ENCODE measurements at places on chromosomes 12 and 14. TPM values are rescaled to one million over a fixed set of nuclear protein-coding genes. Genes with fewer than 3 reads are reported as not detected.
A peak's percentile ranks its signal among the peaks of the same experiment; 100 is the strongest.

DNA sequence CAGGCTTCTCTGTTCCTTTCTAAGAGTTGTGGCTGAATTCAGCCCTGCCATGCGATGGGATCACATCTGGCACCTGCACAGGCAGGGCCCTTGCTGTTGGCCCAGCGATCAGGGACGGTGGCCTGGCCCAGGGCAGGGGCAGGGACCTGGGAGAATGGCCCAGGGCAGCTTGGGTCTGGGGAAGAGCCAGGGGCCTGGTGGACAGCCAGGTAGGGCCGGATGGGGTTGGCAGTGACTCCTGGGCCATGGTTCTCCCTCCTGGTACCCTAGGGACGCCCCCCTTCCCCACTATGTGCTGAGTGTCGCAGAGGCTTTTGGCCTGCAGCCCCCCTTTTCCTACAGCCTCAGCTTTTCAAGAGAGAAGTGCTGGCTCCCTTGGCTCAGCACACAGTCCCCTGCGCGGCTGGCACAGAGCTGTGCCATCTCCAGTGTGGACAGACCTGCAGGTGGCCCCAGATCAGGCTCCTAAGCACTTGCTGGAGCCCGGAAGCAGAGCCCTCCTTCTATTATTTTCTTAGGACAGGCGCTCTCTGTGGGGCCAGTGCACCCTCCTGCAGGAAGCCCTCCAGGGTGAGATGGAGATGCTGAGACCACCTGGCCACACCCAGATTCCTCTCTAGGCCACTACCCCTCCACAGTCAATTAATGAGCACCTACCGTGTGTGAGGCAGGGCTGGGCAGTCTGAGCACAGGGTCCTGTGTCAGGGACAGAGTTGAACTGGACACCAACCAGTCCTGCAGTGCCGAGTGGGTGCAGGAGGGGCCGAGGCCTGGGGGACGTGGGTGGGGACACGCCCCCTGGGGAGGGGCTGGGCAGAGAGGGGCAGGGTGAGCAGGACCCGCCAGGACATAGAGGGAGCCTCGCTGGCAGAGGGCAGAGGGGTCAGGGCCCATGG, 267.6 kb downstream of the ADGRD1 start:
- H3K4me3 ChIP-seq: no peak overlapping the region
- H3K36me3 ChIP-seq: no peaks in the 10 kb centered on the region
- DNase-seq: no peak
- peaks cover 47% of the 10 kb centered on the region for H3K27me3 ChIP-seq

GRCh38 chr12:50024805-50025186, 498 bp downstream of the RACGAP1 start:
- H3K4me3 ChIP-seq: peak overlapping the region; percentile 76
- no peak overlapping the region for H3K27ac ChIP-seq
- H3K4me1 ChIP-seq: peaks cover 8% of the 10 kb centered on the region
- DNase-seq: no peak
- peaks cover 5% of the 10 kb centered on the region for H3K36me3 ChIP-seq

- no peaks in the 10 kb centered on the region for H3K4me1 ChIP-seq
- H3K27me3 ChIP-seq: peaks cover 51% of the 10 kb centered on the region
- H3K27ac ChIP-seq: no peak overlapping the region
- no peak for DNase-seq
Observed at GRCh38 chr12:3795066-3795465, 42.2 kb upstream of the CRACR2A start.

- H3K36me3 ChIP-seq: no peaks in the 10 kb centered on the region
- DNase-seq: no peak
- H3K4me3 ChIP-seq: no peak overlapping the region
- H3K27ac ChIP-seq: no peak overlapping the region
Observed at GRCh38 chr12:104682790-104683279, 226.1 kb downstream of the CHST11 start.

GRCh38 chr14:70004791-70005190, 125.6 kb downstream of the SMOC1 start:
- no peak for DNase-seq
- no peak overlapping the region for H3K27ac ChIP-seq
- H3K36me3 ChIP-seq: no peaks in the 10 kb centered on the region
- no peak overlapping the region for H3K4me3 ChIP-seq

DNA sequence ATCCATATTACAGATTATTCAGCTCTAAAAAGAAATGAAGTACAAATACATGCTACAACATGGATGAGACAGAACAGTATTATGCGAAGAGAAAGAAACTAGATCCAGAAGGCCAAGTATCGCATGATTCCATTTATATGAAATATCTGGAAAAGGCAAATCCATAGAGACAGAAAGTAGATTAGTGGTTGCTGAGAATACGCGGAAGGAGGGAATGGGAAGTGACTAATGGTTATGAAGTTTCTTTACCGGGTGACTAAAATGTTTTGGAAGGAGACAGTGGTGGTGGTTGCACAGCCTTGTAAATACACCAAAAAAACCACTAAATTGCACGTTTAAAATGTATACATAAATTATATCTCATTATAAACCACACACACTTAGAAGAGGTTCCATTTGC, 12.5 kb downstream of the PRDM4 start:
- no peaks in the 10 kb centered on the region for H3K4me1 ChIP-seq
- no peak overlapping the region for H3K27ac ChIP-seq
- H3K36me3 ChIP-seq: peaks cover 36% of the 10 kb centered on the region
- no peak for DNase-seq
- H3K4me3 ChIP-seq: no peak overlapping the region
- no peaks in the 10 kb centered on the region for H3K27me3 ChIP-seq

DNA sequence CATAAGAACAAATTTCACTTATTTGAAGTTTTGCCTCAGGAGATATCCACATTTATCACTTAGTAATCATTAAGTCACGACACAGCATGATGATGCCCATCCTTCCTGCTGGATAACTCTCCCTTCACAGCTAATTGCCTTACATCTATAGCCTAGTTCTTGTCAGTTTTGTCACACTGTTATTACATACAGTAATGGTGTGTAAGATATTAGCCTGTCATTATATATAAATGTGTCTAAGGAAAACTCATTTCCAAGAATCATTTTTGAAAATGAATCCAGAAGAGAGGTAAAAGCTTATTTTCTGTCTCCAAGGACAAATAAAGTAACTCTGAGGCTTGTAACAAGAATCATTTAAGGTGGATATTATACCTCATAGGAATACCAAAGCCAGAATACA, 193.2 kb upstream of the ARID2 start:
- no peaks in the 10 kb centered on the region for H3K4me1 ChIP-seq
- no peak overlapping the region for H3K27ac ChIP-seq
- H3K4me3 ChIP-seq: no peak overlapping the region
- DNase-seq: no peak

DNA sequence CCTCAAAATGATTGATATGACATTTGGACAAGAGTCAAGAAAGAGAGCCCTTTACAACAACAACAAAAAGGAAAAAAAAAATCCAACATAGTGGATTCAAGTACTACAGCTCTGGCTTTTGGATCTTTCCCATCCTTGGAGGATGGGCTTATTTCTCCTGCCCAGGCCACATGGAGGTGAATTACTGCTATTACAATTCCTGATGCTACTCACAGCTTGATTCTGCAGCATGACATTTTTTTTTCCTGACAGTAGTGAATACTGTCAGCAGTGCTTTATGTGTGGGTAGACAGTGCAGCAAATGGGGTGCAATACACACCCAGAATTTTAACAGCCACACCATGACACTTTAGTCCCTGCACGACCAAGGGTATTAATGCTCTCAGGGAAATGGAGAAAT, 42.5 kb upstream of the HSP90B1 start:
- H3K27ac ChIP-seq: no peak overlapping the region
- no peaks in the 10 kb centered on the region for H3K36me3 ChIP-seq
- DNase-seq: no peak
- H3K4me1 ChIP-seq: peaks cover 3% of the 10 kb centered on the region
- H3K27me3 ChIP-seq: no peaks in the 10 kb centered on the region

- DNase-seq: no peak
- H3K27me3 ChIP-seq: no peaks in the 10 kb centered on the region
- no peak overlapping the region for H3K4me3 ChIP-seq
- no peaks in the 10 kb centered on the region for H3K4me1 ChIP-seq
- no peaks in the 10 kb centered on the region for H3K36me3 ChIP-seq
Observed at GRCh38 chr12:27651201-27651600, 45.0 kb upstream of the REP15 start.

GRCh38 chr12:6951551-6952120, 480 bp downstream of the PTPN6 start:
- no peaks in the 10 kb centered on the region for H3K36me3 ChIP-seq
- H3K27ac ChIP-seq: no peak overlapping the region
- H3K4me1 ChIP-seq: peaks cover 7% of the 10 kb centered on the region

GRCh38 chr14:71713016-71713415, 219.2 kb upstream of the RGS6 start:
- H3K27ac ChIP-seq: no peak overlapping the region
- H3K4me1 ChIP-seq: peaks cover 5% of the 10 kb centered on the region
- H3K36me3 ChIP-seq: peaks cover 24% of the 10 kb centered on the region

DNA sequence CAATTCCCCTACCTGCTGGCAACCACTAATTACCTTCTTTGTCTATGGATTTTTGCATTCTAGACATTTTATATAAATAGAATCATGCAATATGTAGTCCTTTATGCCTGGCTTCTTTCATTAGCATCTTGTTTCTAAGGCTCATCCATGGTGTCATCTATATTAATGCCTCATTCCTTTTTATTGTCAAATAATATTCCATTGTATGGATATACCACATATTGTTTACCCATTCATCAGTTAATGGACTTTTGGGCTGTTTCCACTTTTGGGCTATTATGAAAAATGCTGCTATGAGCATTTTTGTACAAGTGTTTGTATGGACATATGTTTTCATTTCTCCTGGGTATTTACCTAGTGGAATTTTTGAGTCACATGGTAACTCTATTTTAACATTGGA, 18.0 kb downstream of the CYP46A1 start:
- no peak overlapping the region for H3K4me3 ChIP-seq
- DNase-seq: no peak
- H3K27ac ChIP-seq: no peak overlapping the region
- no peaks in the 10 kb centered on the region for H3K27me3 ChIP-seq

- H3K27ac ChIP-seq: no peak overlapping the region
- no peaks in the 10 kb centered on the region for H3K36me3 ChIP-seq
- H3K27me3 ChIP-seq: no peaks in the 10 kb centered on the region
- DNase-seq: no peak
- no peaks in the 10 kb centered on the region for H3K4me1 ChIP-seq
Observed at GRCh38 chr12:21613931-21614330, 9.3 kb upstream of the GYS2 start.

DNA sequence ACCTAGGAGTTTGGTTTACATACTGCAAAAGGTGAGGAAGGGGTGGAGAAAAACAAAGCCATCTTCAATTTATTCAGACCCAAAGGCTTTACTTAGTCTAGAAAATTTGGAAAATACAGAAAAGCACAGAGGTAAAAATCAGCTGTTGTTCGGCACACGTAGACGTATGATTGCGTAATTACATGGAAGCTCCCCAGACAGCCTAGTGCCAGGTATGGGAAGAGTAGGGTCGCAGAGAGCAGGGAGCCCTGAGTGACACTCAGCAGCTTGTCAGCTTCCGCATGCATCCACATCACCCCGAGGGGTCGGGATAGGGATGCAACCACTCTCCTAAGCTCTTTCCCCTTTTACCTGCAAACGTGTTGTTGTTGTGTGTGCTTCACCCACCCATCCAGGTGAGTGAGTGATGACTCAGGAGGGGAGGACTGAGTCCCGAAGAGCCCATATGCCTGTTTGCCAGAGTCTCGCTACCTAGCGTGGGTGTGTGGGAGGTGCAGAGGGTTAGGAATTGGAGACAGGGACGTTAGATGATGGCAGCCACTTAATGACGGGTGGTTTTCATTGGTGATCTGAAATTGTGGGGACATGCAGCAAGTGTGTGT, 20.1 kb downstream of the PIWIL1 start:
- H3K4me1 ChIP-seq: no peaks in the 10 kb centered on the region
- H3K27me3 ChIP-seq: peaks cover 84% of the 10 kb centered on the region
- no peaks in the 10 kb centered on the region for H3K36me3 ChIP-seq

DNA sequence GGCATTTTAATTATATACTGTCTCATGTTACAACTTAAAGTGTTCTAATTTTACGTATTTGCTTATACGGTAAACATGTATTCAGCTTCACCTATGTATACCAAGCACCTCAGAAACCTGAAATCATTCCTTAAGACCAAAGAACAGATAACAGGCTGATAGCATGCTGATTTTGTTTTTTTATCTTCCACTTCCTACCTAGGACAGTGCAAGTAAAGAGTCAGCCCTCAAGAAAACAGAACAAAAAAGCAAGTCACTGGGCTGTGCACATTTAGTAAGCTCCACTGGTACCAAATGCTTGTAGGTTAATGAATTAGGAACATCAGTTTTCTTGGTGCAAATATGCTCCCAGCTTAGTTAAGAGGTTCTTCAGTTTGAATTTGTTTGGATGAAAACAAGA, 611.3 kb downstream of the VRK1 start:
- peaks cover 31% of the 10 kb centered on the region for H3K27me3 ChIP-seq
- H3K36me3 ChIP-seq: no peaks in the 10 kb centered on the region
- no peak overlapping the region for H3K4me3 ChIP-seq
- no peak overlapping the region for H3K27ac ChIP-seq

DNA sequence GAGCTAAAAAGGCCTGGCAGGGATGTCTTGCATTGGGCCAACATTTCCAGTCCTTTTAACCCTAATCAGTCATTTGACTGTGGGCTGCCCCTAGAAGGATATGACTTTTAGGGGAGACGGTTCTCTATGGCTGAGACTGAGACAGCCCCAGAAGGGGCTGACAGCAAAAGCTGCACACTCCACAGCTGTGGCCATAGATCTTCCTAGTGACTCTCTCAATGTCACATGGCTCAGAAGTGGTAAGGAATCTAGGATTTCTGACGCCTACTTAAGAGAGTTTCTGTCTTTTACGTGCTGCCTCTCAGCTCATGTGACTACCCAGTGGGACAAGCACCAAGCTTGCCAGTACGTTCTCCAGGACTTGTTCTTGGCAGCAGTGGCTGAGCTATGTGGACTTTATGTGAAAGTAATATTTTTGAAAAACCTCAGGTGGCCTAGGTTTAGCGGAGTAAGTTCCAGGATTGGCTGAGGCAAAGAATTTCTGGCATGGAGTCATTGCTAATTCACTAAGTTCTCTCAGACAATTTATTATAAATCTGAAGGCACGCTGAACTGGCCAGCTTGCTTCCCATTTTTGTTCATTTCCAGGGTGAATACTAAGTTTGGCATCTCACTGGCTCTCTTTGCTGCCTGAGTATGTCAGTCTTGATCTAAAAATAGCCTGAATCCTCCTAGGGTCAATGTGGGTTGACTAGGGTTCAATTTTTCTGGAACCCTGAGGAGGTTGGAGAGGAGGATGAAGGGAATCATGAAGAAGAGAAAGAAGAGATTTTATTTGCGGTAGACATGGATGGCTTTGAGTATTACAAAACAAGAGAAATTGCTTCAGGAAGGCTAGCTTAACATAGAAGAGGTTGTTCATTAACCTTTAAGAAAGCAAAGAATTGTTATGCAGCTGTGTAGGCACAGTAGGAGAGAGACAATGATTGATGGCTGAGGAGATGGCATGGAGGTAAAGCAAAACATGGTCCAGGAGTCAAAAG, 271.8 kb downstream of the AEBP2 start:
- no peaks in the 10 kb centered on the region for H3K27me3 ChIP-seq
- H3K4me3 ChIP-seq: no peak overlapping the region
- no peaks in the 10 kb centered on the region for H3K36me3 ChIP-seq
- H3K4me1 ChIP-seq: no peaks in the 10 kb centered on the region

GRCh38 chr12:54352022-54352531, 12.2 kb downstream of the GPR84 start:
- H3K27me3 ChIP-seq: no peaks in the 10 kb centered on the region
- no peak overlapping the region for H3K4me3 ChIP-seq
- no peak overlapping the region for H3K27ac ChIP-seq
- no peaks in the 10 kb centered on the region for H3K4me1 ChIP-seq
- DNase-seq: no peak

TAS2R8 gene
- total RNA-seq: not detected

DUSP6 gene
- total RNA-seq: 14.1 TPM

PLEKHA5 gene
- 51.3 TPM for total RNA-seq

C12orf42 gene
- not detected for total RNA-seq

ASCL1 gene
- total RNA-seq: not detected
